ENCODE measurements at places on chromosomes 11 and 22. TPM values are rescaled to one million over a fixed set of nuclear protein-coding genes. Genes with fewer than 3 reads are reported as not detected.

The MAJIN gene
- not detected for total RNA-seq

The OR10A6 gene
- total RNA-seq, result not detected

The HEPACAM gene
- 0.10 TPM for total RNA-seq

The SSH3 gene
- 4.6 TPM for total RNA-seq

The MUC5AC gene
- total RNA-seq, result under 0.01 TPM

The PKNOX2 gene
- under 0.01 TPM for total RNA-seq

The OR8I2 gene
- total RNA-seq, result not detected

The CTSF gene
- 14.5 TPM for total RNA-seq

The MMP26 gene
- not detected for total RNA-seq

The MMP13 gene
- not detected for total RNA-seq

The TMEM138 gene
- 40.5 TPM for total RNA-seq

The IGF2 gene
- not detected for total RNA-seq

The C22orf23 gene
- not detected for total RNA-seq

The DDX25 gene
- total RNA-seq, result 0.10 TPM

The LPXN gene
- total RNA-seq, result 50.8 TPM

The RBMXL2 gene
- not detected for total RNA-seq

The AIFM3 gene
- total RNA-seq, result 5.2 TPM

The SCN4B gene
- total RNA-seq, result 0.10 TPM

The CASP12 gene
- total RNA-seq, result not detected

The NRGN gene
- 58.9 TPM for total RNA-seq

The EFCAB6 gene
- total RNA-seq, result 0.52 TPM

The USP2 gene
- total RNA-seq, result under 0.01 TPM

The OR51E2 gene
- total RNA-seq, result 0.10 TPM

The DDTL gene
- 3.8 TPM for total RNA-seq

The BTBD18 gene
- total RNA-seq, result not detected

The TMX2 gene
- 31.7 TPM for total RNA-seq

The ROBO4 gene
- total RNA-seq, result 0.31 TPM

The GP1BB gene
- 36.1 TPM for total RNA-seq

The LINC01488 gene
- total RNA-seq, result not detected

The PSMD13 gene
- 62.5 TPM for total RNA-seq

The ADAMTS15 gene
- total RNA-seq, result not detected

The OR52I2 gene
- total RNA-seq, result not detected

The OR56B4 gene
- not detected for total RNA-seq

The XKR3 gene
- not detected for total RNA-seq

The NXPE4 gene
- not detected for total RNA-seq

The SLC22A8 gene
- not detected for total RNA-seq

The TRMT2A gene
- total RNA-seq, result 28.7 TPM

The MAML2 gene
- total RNA-seq, result 48.2 TPM

The CDK2AP2 gene
- total RNA-seq, result 9.7 TPM

The FDXACB1 gene
- total RNA-seq, result 2.0 TPM

The KRTAP5-8 gene
- total RNA-seq, result not detected

The PHLDA2 gene
- 1.7 TPM for total RNA-seq

The SCUBE2 gene
- total RNA-seq, result not detected
